IMR-90 (cell line): ENCODE measurements at places on chromosomes 5 and 9. TPM values are rescaled to one million over a fixed set of nuclear protein-coding genes. Genes with fewer than 3 reads are reported as not detected.

KIF4B gene
- total RNA-seq = under 0.01 TPM in 2 replicates

- DNase-seq = no peak
These were observed 390.7 kb upstream of the PIK3R1 start for GRCh38 chr5:67824852-67825251.

KCNN2 gene
- 2.2 and 3.3 TPM in 2 replicates for total RNA-seq

DNA sequence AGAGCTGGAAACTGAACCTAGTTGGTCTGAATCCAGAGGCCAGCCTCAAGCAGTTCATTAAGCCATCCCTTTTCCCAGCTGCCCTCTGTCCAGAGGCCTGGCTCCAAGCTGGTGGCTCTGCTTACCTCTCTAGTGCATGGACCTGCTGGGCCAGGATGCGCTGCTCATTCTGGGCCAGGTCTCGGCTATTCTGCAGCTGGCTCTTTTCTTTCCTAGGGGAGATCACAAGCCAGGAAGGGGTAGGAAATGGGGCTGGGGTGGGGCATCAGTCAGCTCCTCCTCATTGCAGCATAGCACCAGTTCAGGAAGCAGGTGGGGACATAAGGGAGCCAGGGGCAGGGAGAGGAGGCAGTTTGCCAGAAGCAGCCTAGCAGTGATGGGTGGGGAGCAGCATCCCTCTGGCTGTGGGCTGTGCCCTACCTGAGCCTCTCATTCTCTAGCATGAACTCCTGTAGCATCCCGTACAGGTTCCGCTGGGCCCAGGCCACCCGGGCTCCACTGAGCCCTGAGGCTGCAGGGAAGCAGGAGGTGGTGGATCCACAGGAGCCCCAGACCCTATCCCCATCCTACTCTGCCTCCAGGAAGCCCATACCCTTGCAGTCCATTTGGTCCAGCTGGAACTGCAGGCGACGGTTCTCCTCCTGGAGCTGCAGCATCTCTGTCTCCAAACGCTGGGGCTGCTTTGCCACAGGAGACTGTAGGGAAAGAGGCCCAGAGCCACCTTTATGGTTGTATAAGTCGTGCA lies 5.2 kb downstream of the KIF12 start:
- DNase-seq = no peak

GRCh38 chr9:696332-697323 lies 144.9 kb upstream of the DMRT1 start:
- DNase-seq = peak; percentile 76

DNA sequence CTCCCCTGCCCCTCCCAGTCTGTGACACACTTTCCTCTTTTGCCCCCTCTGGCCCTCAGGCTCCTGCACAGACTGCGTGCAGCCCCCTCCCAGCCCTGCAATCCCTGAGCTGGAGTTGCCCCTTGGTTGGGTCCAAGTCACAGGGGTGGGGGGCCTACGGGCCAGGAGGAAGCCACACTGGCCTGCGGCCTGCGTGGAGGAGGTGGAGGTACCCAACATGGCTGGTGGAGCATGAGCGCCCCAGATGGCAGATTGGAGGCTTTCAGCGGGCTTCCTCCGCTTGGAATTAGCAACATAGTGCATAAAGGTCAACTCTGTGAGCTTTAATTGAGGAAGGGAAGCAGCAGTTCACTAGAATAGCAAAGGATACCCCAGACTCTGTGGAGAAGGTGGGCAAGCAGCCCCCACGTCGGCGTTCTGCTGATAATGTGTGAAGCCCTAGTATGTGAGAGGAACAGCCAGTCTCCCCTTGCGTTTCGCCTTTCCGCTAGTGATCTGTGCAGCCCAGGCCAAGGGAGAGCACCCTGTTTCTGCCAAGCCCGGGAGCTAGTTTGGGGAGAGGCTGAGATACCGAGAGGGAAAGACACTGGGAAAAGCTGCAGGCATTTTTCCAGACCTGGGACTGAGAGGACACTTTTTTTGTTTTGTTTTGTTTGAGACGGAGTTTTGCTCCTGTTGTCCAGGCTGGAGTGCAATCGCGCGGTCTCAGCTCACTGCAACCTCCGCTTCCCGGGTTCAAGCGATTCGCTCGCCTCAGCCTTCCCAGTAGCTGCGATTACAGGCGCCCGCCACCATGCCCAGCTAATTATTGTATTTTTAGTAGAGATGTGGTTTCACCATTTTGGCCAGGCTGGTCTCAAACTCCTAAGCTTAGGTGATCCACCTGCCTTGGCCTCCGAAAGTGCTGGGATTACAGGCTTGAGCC lies 35.3 kb upstream of the MACIR start:
- DNase-seq = no peak

DNA sequence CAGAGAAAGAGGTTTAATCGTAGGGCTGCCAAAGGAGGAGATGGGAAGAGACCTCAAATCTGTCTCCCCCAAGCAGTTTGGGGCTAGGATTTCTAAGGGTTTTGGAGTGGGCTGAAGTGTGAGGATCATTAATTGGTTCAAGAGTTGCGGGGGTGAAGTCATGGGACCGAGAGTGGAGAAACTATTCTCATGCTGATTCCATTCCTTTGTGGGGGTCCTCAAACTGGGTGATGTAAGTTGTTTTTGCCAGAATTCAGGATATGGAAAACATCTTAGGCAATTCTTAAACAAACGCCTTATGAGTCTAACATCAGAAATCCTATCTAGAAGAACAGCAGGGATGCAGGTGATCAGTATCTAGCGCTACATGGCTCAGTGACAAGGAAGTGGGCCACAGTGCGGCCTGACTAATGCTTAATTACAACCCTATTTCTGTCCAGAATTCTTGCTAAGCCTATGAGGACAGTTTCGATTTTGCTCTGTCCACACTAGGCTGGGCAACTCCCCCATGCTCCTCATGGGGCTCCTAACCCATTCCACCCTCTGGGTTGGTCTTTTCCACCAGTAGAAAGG lies 27.7 kb upstream of the TRIO start:
- no peak for DNase-seq

GDF9 gene
- 0.18 and 0.28 TPM in 2 replicates for total RNA-seq

DNA sequence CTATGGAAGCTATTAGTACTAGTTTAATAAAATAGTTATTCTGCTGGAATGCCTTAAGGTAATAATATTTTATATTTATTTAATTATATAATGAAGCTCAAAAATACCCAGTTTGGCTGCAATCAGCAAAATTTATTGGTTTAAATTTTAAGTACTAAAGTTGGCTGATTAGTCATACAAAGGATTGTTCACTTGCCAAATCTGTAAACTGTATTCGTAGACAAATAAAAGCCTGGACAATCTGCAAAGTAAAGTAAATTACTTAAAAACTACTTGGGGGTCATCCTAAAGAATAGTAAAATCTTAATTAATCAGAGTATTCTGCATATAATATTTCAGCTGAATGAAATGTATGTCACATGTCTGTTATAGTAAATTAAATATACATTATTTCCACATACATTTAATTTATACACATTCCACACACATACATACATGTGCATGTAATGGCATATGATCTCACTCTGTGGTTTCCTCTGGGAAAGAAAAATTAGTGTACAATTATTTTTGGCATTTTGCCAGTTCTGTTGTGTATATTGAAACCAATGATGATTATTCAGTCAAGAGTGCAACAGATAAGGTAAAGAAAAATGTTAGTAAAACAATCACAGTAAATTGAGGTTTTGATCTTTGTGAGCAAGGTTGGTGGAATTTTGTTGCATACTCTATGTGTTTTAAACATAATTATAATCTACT lies 455.9 kb downstream of the CDH9 start:
- no peak for DNase-seq

GRCh38 chr5:164359260-164360255 lies 854.1 kb downstream of the MAT2B start:
- DNase-seq = peak; percentile 13

FOXD4L5 gene
- under 0.01 TPM in 1 of 2 replicates, not detected in the other for total RNA-seq

DNA sequence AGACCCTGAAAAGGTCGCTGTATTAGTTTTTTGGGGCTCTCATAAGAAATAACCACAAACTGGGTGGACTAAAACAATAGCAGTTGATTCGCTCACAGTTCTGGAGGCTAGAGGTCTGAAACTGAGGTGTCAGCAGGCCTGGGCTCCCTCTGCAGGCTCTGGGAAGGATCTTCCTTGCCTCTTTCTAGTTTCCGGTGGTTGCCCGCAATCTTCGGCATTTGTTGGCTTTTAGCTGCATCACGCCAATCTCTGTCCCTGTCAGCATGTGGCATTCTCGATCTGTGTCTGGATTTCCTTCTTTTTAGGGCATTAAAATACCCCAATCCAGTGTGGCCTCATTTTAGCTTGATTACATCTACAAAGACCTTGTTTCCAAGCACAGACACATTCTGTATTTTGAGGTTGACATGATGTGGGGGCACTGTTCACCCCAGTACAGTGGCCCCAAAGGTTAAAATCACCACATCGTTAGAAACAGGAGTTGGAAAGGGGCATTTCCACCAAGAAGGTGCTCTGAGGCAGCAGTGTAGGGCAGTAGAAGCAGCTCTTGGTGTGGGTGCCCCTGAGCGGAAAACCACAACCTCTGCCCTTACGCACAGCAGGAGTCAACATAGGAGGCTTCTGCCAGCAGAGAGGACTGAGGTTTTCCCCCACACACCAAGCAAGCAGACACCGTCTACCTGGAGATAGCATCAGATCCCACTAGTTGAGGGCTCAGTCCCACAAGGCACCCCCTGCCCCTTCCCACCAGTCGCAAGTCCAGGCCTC lies 13.5 kb downstream of the ZNF79 start:
- no peak for DNase-seq

DNA sequence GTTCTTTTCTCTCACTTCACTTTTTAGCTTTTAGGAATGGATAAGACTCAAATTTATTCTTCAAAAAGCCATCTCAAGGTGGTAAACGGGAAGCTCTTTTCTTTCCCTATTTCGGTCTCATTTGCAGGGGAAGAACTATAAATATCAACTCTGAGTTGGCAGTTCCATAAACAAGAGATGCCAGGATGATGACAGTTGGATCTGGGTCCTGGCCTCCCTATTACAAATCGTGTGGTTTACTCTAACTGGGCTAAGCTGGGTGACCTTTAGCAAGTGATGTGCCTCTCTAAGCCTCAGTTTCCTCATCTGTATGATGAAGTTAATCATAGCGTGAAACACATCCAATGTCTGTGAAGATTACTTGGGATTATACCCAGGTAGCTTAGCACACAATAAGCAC lies 44.2 kb downstream of the TLE4 start:
- peak; percentile 49 for DNase-seq

DNA sequence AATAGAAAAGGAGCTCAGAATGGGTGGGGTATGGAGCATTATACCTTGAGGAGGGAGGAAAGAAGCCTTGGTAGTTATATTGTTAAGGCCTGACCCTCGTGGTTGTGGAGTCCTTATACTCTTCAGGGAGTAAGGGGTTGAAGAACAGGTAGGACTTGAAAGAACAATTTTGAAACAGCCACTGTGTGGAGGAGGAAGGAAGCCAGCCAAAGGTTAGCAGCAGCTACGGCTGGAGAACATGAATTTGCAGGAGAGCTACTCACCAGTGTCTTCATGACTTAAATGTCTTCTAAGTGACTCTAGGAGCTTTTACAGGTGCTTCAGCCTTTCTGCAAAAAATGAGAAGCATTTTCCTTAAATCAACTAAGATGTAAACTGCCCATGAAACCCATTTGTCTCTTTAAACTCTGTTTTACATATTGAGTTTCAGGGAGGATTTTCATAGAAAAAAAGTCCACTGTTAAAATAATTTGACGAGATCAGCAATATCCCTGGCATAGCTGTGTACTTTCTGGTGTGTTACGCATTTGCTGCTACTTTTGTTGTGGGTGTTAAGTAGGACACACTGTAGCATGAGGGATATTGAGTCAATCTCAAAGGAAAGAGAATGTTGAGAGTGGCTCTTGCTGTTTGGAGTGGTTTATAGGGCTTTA lies 110.6 kb upstream of the ELL2 start:
- no peak for DNase-seq

HCN1 gene
- total RNA-seq = not detected in 2 replicates

- no peak for DNase-seq
These were observed 20.5 kb downstream of the PTGES2 start for GRCh38 chr9:128106940-128107467.

DNA sequence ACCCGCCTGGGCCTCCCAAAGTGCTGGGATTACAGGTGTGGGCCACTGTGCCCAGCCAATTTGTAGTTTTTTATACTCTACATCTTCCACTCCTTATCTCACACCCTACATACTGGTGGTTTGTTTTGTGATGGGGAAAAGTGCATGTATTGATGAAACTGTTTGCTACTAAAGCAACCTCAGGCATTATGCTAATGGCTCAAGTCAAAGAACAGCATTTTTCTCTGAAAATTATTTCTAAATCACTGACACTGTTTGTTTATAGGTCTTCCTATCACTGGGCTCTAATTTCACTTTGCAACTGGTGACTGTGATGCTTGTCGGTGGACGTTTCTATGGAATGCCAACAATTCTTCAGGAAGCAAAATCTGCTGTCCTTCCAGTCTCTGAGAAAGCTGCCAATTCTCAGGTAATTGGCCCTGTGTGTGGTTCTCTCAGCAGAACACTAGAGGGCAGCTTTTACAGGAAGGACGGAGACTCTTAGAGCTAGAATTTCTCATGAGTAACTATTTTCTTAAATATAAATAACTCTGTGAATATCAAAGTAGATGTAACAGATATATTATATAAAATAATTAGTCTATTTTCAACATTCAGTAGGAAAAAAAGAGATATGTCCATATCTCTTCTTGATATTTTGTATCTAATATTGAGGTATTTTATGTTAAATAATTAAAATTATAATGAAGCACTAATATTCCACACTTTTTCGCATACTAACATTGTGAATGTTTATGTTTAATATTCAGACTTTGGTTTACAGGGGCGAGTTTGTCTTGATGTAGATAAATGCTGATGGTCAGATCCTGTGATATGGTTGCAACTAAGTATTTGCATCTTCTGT lies 244.1 kb downstream of the ADGRV1 start:
- DNase-seq = peak; percentile 32

GRCh38 chr5:178674334-178674733 lies 47.5 kb upstream of the CLK4 start:
- DNase-seq = no peak

PCDHGB3 gene
- 5.9 and 6.7 TPM in 2 replicates for total RNA-seq

- DNase-seq = no peak
These were observed 7.3 kb upstream of the PTGER4 start for GRCh38 chr5:40672425-40672824.

CAMK2A gene
- total RNA-seq = under 0.01 and 0.18 TPM in 2 replicates

DNA sequence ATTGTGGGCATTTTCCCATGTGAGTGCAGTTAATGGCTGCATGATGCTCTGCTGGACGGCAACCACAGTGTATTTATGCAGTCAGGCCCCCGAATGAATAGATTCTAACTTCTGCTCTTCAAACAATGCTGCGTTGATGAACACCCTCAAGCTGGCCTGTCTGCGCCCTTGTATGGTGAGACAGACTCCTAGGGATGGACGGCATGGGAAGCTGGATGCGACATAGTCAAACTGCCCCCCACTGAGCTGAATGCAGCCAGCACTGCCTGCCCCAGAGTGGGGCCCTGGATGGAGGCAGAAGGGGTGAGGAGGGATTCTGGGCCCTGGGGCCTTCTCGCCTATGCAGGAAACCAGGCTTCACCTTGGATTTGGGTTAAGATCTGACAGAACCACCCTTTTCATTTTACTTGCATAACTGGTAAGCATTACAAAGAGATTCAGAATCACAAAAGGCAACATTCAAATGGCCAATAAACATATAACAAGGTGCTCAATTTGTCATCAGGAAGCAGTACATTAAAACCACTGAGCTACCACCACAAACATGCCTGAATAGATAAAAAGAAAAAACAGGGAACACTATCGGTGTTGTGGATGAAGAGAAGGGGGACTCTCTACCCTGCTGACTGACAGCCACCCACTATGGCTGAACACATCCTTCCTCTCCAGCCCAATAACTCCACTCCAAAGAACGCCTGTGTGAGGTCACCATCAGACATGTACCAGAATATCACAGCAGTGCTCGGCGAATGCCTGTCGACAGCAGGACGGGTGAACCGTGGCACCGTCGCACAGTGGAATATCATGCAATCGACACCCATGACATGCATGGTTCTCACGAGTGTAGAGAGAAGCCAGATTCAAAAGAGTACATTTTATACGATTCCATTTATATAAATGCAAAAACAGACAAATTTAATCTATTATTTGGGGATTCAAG lies 79.1 kb downstream of the RAPGEF1 start:
- no peak for DNase-seq
